T-helper 2 cell treated with Interferon-gamma antibody and Interleukin-4, amounts not matched to agents 100 ng/mL and 5 ng/mL, for 36 hours (primary cell): ENCODE measurements at places on chromosomes 1 and 21. TPM values are rescaled to one million over a fixed set of nuclear protein-coding genes. Genes with fewer than 3 reads are reported as not detected.

The TSPAN1 gene
- total RNA-seq: not detected in 2 replicates

The MYBPH gene
- total RNA-seq: not detected in 2 replicates

The BGLAP gene
- 2.0 and 2.9 TPM in 2 replicates for total RNA-seq

The TLR5 gene
- 0.61 and 0.86 TPM in 2 replicates for total RNA-seq

The F5 gene
- total RNA-seq: 8.2 and 9.1 TPM in 2 replicates

The UBL4B gene
- not detected in 2 replicates for total RNA-seq

The FAM151A gene
- total RNA-seq: not detected in 2 replicates

The SPRR4 gene
- not detected in 2 replicates for total RNA-seq

The PRAMEF1 gene
- total RNA-seq: not detected in 2 replicates

The EPHA10 gene
- 0.07 TPM in 1 of 2 replicates, not detected in the other for total RNA-seq

The CD5L gene
- not detected in 2 replicates for total RNA-seq

The SYNJ1 gene
- total RNA-seq: 19.9 and 20.5 TPM in 2 replicates

The SPATA1 gene
- 1.0 and 1.8 TPM in 2 replicates for total RNA-seq

The PTGS2 gene
- total RNA-seq: 1.2 and 1.3 TPM in 2 replicates

The JAM2 gene
- 0.16 and 0.18 TPM in 2 replicates for total RNA-seq

The FLAD1 gene
- 50.3 and 52.5 TPM in 2 replicates for total RNA-seq

The ESRRG gene
- not detected in 2 replicates for total RNA-seq

The LPAR3 gene
- 0.09 and 0.25 TPM in 2 replicates for total RNA-seq

The GJC2 gene
- 0.75 and 1.0 TPM in 2 replicates for total RNA-seq

The HTR6 gene
- total RNA-seq: not detected in 2 replicates

The HECTD3 gene
- 32.3 and 35.0 TPM in 2 replicates for total RNA-seq

The RNU1-3 gene
- 2,343 and 2,397 TPM in 2 replicates for total RNA-seq

The C1orf116 gene
- not detected in 2 replicates for total RNA-seq

The CNN3 gene
- 1.7 and 2.3 TPM in 2 replicates for total RNA-seq

The S100A12 gene
- total RNA-seq: not detected in 2 replicates

The SLC1A7 gene
- not detected in 2 replicates for total RNA-seq

The CDC42 gene
- 395 and 398 TPM in 2 replicates for total RNA-seq

The PCP4 gene
- total RNA-seq: not detected in 2 replicates

The DISP1 gene
- total RNA-seq: 1.2 and 1.8 TPM in 2 replicates

The C4BPB gene
- total RNA-seq: 0.57 and 1.1 TPM in 2 replicates

The HFM1 gene
- not detected in 2 replicates for total RNA-seq

The PTPRU gene
- 0.14 and 0.16 TPM in 2 replicates for total RNA-seq

The OR2M3 gene
- not detected in 2 replicates for total RNA-seq

The OBSCN gene
- total RNA-seq: 21.6 and 23.1 TPM in 2 replicates
